ENCODE measurements at places on chromosomes 11 and 22.
A peak's percentile ranks its signal among the peaks of the same experiment; 100 is the strongest.

- no peak for DNase-seq
These were observed 18.1 kb downstream of the CHST1 start for GRCh38 chr11:45647329-45647728.

GRCh38 chr22:18152519-18152918 is 2.5 kb downstream of the USP18 start:
- DNase-seq: no peak

DNA sequence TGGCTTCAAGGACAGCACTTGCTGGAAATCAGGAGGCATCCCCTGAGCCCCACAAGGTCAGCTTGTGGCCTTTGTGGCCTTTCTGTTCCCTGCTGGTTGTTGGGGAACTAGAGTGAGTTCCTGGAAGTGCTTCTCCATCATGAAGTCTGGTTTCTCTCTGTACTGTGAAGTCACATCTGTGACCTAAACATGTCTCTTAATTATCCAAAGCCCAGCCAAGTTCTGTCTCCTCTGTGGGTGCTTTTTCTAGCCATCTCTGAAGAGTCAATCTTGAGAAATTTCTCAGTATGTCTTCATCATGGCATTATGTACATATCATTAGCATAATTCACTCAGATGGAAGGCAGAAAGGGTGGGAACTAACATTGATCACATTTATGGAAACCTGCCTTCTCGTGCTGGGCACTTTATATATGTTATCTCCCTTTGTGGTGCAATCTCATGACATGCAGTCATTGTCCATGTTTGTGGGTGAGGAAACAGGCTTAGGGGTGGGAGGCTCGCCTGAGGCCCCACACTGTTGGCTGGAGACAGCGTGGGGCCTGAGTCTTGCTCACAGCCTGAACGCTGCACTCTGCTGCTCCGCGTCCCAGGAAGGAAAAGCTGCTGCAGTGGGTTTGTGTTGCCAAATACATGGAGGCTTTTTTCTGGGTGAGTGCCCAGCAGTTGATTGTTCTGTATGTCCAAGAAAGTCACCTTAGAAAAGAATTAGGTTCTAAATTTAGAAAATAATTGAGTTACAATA is 24.6 kb downstream of the IGHMBP2 start:
- DNase-seq: no peak

DNA sequence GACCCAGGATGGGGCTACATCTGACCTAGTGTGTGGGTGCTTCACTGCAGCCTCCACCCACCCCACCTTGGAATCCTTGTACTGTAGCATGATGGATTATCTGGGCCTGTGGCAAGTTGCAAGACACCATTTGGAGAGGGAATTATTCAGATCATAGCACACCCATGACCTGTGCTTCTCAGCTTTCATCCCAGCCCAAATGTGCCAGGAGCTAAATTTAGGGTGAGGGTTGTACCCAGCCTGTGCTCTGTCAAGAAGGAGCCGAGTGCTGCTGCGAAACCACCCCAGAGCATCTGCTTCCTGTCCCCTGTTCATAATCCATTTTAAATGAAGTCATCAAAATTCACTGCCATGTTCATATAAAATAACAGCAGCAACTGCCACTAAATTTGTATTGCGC is 394.5 kb downstream of the SHANK2 start:
- no peak for DNase-seq

GRCh38 chr11:12175694-12176241 is 65.4 kb downstream of the MICAL2 start:
- DNase-seq: no peak

GRCh38 chr11:134063124-134063495 is 5.8 kb upstream of the JAM3 start:
- no peak for DNase-seq

GRCh38 chr11:92246630-92247029 is 22.0 kb downstream of the FAT3 start:
- DNase-seq: no peak

DNA sequence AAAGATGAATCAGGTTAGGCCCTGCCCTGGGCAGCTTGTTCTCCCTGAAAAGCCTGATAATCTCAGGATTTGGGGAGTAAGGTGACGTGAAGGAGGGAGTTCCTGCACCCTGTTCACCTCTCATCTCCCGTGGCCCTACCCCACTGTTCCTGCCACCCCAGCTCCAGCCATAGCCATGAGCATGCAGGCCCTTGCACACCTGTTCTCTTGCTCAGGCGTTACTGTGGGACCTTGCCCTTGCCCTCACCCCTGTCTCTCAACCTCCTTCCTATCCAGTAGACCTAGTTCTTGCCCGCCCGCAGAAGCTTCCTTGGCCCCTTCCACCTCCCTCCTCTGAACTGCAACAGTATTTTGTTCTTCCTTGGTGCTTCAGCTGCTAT is 15.0 kb downstream of the TSKU start:
- no peak for DNase-seq

DNA sequence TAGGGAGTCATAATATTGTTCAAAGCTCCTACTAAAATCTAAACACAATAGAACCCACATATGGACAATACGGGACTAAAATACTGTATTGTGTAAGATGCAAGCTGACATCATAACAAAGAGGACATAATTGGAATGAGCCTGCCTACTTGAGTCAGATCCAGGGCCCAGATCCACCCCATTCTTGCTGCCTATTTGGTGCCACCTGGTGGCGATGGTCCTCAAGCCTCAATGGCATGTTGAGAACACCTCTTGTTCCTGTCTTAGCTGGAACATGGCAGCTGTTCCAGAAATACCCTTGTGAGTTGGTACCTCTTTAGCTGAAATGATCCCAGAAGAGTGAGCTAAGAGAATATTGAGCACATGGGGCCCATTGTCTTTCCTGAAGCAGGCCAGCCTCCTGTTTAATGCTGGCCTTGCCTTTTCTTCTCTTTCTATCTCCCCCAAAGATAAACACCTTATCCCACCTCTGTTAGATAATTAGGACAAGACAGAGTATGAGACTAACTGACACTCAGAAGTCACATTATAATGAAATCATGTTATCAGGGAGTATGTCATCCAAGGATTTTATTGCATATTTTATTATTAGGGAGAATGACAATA is 680.9 kb upstream of the ANO5 start:
- DNase-seq: no peak

DNA sequence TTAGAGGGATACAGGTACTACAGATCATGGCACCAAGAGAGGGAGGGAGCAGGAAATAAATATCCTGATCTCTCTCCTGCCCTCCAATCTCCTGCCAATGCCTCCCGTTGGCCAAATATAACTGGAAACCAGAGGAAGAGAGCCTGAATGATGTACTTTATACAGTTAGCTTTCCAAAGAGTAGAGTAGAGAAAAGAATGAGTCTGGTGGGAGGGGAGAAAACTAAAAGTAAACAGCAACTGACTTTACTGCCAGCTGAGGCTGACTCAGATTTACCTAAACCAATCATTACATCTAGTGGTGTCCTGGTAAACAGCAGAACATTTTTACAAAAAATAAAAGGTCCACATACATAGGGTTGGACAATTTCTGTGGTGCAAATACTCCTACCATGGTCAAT is 5.1 kb downstream of the MPZL3 start:
- no peak for DNase-seq

DNA sequence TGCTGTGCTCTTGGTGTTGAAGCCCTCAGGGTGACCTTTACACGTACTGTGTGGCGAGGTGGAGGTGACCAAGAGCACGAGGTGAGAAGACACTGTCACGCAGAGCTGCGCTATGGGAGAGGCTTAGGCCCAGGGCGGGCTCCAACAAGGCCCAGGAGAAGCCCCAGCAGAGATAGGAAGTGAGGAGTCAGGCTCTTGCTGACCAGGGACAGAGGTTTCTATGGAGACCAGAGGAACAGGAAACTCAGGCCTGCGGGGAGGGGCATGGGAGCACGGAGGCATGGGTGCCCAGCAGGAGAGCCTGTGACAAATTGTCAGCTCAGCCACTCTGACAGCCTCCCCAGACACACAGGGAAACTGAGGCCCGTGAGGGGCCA is 15.8 kb downstream of the DGKZ start:
- no peak for DNase-seq

DNA sequence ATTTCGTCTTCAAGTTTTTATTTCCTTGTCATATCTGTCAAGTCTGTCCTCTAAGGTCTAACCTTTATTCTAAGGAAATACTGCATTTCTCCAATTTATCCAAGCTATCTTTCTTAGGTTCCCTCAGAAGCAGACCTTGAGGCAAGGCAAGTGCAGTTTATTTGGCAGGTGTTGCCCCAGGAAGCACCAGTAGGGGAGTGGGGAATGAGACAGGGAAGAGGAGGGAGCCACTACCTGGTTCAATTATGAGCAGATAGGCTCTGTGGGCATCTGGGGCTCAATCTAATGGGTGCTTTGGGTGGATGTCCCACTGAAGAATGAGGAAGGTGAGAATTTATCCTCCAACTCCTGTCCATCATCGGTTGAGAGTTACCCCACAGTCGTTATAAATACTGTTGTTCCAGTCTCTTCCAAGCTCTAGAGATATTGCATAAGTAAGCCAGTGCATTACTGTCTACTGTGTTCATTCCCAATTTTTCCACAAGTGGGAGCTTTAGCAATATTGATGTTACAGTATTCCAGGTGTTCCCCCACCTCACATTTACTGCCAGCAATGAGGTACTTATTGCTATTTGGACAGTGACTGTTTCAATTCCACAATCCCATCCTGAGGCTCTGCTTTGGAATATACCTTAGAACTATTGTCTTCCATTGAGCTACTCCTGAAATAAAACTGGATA is 154.9 kb upstream of the CEP126 start:
- DNase-seq: no peak

- no peak for DNase-seq
These were observed 531 bp downstream of the RAB3IL1 start for GRCh38 chr11:61916737-61917333.

DNA sequence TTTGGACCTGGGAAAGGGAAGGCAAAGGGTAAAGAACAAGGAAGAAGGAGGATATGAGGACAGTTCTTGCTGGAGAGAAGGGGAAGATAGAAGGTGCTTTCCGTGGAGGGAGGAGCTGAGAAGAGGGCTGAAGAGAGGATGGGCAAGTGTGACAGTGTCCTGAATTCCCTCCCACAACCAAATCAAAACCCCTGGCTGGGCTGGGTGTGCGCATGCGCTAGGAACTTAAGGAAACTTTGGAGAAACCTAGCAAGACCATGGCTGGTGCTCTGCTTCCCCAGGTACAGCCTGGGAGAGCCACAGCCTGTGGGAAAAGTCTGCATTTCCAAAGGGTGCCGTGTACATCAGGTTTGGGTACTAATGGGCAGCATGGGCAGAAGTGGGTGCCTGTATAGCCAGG is 29.0 kb upstream of the FJX1 start:
- DNase-seq: no peak

DNA sequence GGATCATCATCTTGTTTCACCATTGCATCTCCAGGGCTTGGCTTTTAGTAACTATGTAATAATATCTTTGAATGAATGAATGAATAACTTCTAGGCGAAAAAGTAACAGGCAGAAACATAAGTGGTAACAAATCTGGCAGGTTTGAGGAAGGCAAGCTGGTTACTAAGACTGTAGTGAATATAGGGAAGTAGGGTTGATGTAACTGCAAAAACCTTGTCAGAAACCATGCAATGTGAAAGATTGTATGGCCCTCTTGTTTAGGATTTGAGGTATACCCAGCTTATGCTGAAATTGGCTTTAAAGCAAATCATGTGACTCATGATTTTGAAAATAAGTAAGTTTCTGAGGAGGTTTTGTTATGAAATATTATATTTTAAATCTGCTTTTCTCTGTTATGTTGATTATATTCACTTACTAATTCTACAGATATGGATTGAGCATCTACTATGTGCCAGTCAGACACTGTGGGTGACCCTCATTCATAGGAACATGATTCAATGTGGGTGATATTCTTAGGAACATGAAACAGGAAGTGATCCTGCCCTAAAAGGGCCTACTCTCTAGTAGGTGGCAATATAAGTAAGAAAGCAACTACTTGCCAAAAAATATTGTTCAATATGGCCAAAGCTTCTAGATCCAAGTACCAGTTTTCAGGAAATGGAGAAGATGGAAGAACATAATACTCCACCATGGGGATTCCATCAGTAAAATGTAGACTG is 115.5 kb upstream of the CCDC90B start:
- DNase-seq: no peak

GRCh38 chr11:118046964-118047700 is 29.7 kb upstream of the TMPRSS4 start:
- no peak for DNase-seq

GRCh38 chr22:36976606-36977005 is 42.6 kb downstream of the TST start:
- DNase-seq: no peak

- DNase-seq: no peak
These were observed 66.5 kb downstream of the CCDC34 start for GRCh38 chr11:27296497-27296896.

DNA sequence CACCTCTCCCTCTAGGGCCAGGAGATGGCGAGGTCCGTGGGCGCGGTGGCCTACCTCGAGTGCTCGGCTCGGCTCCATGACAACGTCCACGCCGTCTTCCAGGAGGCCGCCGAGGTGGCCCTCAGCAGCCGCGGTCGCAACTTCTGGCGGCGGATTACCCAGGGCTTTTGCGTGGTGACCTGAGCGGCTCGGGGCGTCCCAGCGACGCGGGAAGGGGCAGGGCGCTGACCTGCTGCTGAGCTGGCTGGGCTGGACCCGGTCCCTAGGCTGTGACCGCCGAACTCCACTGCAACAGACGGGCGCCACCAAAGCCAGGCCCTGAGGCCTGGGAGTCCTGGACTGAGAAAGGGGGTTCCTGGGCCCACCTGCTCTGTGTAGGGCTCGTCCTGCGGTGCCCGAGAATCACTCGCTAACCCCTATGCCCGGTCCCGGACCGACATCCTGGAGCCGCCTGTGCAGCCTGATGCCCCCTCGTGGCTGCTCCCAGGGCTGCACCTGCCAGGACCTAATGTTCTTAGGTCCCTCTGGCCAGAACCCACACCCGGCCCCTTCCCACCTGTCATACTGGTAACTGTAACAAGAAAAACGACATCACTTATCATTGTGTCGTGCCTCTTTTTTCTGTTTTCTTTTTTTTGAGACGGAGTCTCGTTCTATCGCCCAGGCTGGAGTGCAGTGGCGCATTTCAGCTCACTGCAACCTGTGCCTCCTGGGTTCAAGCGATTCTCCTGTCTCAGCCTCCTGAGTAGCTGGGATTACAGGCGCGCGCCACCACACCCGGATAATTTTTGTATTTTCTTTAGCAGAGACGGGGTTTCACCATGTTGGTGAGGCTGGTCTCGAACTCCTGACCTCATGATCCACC is 15.0 kb downstream of the RHOD start:
- DNase-seq: peak; percentile 46

GRCh38 chr11:74538680-74539079 is 45.2 kb upstream of the LIPT2 start:
- DNase-seq: no peak

GRCh38 chr11:116051494-116051893 is 547.3 kb upstream of the CADM1 start:
- DNase-seq: no peak

- DNase-seq: no peak
These were observed 25.3 kb upstream of the KRTAP5-6 start for GRCh38 chr11:1671658-1672057.

- DNase-seq: no peak
These were observed 13.7 kb downstream of the CRY2 start for GRCh38 chr11:45860764-45861510.

DNA sequence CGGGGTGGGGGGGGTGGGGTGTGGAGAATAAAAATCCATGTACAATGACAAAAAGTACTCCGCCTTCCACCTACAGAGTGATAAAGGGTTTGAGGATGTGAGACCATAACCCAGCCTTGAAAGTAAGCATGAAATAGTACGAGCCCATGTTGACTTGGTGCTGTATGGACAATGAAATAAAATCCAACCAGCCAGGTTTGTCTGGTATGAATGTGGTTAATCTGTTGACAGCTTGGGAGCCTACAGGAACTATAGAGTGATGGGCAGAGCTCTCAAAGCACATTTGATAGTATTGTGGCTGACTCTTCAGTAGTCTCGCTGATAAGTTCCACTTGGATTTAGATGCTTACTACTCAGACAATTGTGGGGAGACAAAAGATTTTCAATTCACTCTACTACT is 48.8 kb upstream of the CD44 start:
- no peak for DNase-seq
